Osteoblast (primary cell): ENCODE measurements at places on chromosomes 3 and 15. TPM values are rescaled to one million over a fixed set of nuclear protein-coding genes. Genes with fewer than 3 reads are reported as not detected.

LRRC2 gene
- 4.7 and 5.1 TPM in 2 replicates for total RNA-seq

ZPLD1 gene
- under 0.01 TPM in 1 of 2 replicates, not detected in the other for total RNA-seq

DNAH12 gene
- under 0.01 TPM in 2 replicates for total RNA-seq

CRABP1 gene
- not detected in 2 replicates for total RNA-seq

VEPH1 gene
- total RNA-seq, result 23.2 and 25.3 TPM in 2 replicates

PRR20G gene
- total RNA-seq, result not detected in 2 replicates

MANF gene
- 37.3 and 40.4 TPM in 2 replicates for total RNA-seq

CAND2 gene
- total RNA-seq, result 1.2 and 1.4 TPM in 2 replicates

COLQ gene
- 1.4 and 1.5 TPM in 2 replicates for total RNA-seq

FOXB1 gene
- total RNA-seq, result not detected in 2 replicates

B3GALNT1 gene
- 25.0 and 29.2 TPM in 2 replicates for total RNA-seq

C3orf70 gene
- total RNA-seq, result 1.4 and 1.5 TPM in 2 replicates

ZBTB20 gene
- total RNA-seq, result 32.9 and 35.4 TPM in 2 replicates

CHRFAM7A gene
- total RNA-seq, result under 0.01 and 0.72 TPM in 2 replicates

WDR93 gene
- total RNA-seq, result under 0.01 and 0.36 TPM in 2 replicates

FANCD2OS gene
- not detected in 2 replicates for total RNA-seq

MYEF2 gene
- total RNA-seq, result 0.88 and 1.1 TPM in 2 replicates

ILDR1 gene
- total RNA-seq, result not detected in 2 replicates
